Activated T-helper 1 cell treated with anti-CD3 and anti-CD28 coated beads, Interleukin-2, amount 50 U/mL, for 16 hours (primary cell): ENCODE measurements at places on chromosomes 7 and 10.

- DNase-seq: no peak
These were observed 1.4 kb downstream of the SND1 start for GRCh38 chr7:127653396-127653795.

DNA sequence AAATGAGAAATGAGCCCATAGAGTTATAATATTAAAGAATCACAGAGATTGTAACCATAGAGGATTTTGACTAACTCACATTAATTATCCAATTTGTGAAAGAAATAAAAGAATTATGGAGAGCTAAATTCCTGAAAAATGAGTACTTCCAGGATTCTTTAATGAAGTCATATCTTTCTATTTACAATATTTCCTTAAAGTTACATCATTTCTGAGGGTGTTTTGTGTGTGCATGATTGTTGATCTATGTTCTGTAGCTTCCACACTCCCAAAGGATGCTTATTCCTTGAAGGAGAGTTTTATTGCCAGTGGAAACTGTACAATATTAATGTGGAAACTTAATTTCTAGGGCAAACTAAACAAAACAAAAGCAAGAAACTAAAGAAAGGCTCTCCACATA, 299.6 kb downstream of the MDFIC start:
- DNase-seq: no peak

- no peak for DNase-seq
These were observed 86.5 kb downstream of the ARMH3 start for GRCh38 chr10:101969412-101969922.

- DNase-seq: no peak
These were observed 144.3 kb upstream of the KAT6B start for GRCh38 chr10:74681917-74682627.

DNA sequence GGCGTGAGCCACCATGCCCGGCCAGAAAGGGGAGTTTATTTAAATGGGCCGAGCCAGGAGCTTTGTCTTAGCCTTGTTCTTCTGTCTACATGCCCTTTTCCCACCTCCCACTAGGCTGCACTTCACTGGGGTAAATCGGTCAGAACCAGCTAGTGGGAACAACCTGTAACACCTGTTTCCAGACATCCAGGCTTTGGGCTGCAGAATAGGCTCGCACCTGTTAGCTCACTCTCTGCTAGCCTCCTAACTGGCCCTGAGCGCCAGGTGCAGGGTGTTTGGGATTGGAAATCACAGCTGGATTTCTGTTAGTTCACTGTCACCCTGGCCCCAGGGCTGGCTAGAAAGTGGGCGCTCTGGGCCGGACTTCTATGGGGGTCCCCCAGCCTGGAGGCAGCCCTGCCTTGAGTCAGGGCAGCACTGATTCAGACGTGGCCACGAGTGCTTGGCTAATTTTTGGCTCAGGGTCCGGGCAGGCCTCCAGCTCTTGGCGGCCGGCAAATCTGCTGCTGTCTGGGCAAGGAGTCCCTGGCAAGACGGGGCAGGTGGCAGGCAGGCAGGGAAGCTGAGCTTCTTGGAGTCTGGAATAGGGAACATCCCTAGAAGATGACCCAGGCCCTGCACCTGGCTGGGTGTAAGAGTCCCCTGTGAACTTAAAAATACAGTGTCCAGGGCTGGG, 48.6 kb downstream of the GTF2IRD1 start:
- no peak for DNase-seq

DNA sequence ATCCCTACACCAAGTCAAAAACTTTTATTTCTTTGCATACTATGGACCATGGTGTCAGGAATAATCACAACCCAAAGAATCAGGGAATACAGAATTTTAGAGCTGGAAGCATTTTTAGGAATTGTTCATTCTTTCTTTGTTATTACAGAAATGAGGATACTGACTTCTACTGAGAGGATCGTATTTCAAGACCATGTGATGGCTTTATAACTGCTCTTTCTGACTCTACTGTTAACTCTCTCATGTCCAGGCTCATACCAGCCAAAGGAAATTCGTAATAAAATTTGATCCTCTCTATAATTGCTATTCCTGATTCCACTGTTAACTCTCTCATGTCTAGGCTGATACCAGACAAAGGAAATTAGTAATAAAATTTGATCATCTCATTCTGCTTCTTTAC, 1050.9 kb upstream of the C7orf33 start:
- no peak for DNase-seq

GRCh38 chr10:92575961-92576360, 2.1 kb upstream of the IDE start:
- no peak for DNase-seq

GRCh38 chr10:13160934-13161856, at the start of gene MCM10:
MCM10 (plus strand) TSS chr10:13161558; CDS start chr10:13164203, 2,645 bp downstream.
- DNase-seq: peak; percentile 96

DNA sequence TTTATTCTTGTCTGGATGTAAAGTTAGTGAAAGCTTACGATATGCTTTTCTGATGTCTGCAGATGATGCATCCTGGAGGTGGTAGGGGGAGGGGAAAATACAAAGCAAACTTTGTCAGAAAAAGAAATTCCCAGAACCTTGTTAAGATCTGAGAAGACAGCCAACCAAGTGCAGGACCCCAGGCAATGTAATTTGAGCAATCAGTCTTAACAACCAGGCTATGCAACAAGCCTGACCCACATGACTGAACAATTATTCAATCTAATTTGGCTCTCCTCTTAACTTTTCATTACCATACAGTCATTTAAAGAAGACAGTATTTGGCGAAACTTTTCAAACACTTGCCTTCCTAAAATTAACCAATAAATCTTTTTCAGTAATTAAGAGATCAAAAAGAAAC, 74.5 kb downstream of the DNAJC1 start:
- DNase-seq: no peak

DNA sequence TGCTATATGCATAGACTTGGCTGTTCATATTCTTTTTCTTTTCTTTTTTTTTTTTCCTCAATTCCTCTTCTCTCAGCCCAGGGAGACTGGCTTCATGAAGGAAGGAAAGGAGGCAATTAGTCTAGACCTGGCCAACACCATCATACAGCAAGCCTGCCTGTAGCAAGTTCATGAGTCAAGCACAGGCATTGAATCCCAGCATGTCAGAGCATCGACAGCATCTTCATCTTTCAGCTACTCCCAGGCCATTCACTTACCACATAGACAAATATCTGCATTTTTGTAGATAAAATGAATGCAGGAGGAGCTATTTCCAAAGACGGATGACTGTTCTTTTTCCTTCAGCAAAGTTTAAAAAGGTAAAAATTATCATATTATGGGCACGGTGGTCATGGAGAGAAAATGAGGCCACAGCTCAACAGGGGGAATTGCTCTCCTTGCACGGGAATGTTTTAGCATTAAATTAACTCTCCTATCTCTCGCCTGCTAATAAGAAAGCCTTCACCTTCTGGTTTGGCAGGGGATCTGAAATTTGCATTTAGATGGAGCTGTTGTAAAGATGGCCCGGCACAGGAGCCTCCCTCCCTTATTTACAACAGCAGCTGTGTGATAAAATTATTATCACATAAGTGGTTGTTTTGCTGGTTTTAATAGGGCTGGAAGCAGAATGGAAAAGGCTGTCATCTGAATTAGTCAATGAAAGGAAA, 626.5 kb upstream of the AUTS2 start:
- no peak for DNase-seq

GRCh38 chr10:93369588-93370164, 112.5 kb downstream of the MYOF start:
- no peak for DNase-seq

GRCh38 chr7:142913051-142913450, 20.5 kb downstream of the TRPV5 start:
- no peak for DNase-seq

DNA sequence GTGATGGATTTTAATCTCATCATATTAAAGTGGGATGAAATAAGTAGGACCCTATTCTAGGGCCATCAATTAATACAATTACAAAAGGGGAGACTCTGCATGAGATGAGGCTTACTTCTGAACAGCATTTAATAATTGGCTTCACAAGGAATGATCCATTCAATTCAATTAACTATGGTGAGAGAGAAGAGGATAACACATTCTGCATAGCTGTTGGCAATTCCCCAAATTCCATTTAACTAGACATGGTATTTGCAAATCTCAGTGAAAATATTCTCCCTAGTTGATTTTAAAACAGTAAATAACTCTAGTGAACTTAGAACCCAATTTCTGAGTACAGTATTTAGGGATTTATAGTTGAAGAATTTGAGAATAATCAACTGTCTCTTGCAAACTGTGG, 145.3 kb downstream of the NOC3L start:
- no peak for DNase-seq

- DNase-seq: no peak
These were observed 103.6 kb downstream of the SH3PXD2A start for GRCh38 chr10:103751667-103752290.

DNA sequence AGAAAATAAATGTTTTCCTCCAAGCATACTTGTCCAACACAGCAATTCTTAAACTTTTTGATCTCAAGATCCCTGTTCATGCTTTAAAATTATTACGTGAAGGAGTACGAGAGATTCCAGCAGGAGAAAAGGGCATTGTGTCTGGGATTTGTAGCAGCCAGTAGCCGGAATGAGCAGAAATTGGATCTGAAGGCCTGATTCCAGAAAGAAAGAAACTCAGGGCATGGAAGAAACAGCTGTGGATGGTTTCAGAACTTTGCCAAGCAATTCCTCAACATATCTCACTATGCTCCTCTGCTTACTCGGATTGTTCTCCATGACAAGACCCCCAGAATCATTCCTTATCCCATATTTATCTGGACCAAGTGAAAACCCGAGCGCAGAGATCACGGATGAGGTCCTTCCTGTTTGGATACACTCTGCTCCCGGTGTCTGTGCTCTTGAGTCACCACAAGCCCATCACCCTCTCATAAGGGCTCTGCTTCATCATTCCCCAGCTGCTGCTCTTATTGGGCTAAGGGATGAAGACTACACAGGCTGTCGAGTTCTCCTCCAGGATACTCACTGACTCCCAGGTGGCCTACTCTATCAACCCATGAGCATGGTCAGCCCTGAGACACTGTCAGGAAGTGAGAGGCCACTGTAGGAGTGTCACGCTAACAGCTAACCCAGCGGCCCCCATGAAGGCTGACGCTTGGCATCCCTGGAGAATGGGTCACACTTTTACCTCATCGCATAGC, 121.0 kb upstream of the LANCL2 start:
- DNase-seq: no peak

- no peak for DNase-seq
These were observed 12.2 kb downstream of the PLXDC2 start for GRCh38 chr10:19828278-19829049.

DNA sequence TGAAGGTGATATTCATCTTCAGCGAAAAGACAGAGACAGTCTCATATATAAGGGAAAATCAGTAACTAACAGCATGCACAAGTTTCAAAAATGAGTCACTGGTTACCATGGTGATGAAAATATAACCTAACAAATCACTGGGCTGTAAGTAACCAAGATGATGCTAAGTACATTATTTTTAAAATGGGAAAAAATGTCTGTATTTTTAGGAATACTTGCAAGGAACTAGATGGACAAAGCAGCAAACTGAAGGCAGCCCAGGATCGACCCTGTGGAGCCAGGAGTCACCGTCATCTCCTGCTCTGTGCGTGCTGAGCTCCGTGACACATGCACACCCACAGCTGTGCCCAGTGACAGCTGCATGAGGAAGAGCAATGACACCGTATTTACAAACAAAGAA, 137.3 kb downstream of the ELMO1 start:
- DNase-seq: no peak

- DNase-seq: no peak
These were observed 129.8 kb downstream of the LSMEM1 start for GRCh38 chr7:112610636-112611035.

DNA sequence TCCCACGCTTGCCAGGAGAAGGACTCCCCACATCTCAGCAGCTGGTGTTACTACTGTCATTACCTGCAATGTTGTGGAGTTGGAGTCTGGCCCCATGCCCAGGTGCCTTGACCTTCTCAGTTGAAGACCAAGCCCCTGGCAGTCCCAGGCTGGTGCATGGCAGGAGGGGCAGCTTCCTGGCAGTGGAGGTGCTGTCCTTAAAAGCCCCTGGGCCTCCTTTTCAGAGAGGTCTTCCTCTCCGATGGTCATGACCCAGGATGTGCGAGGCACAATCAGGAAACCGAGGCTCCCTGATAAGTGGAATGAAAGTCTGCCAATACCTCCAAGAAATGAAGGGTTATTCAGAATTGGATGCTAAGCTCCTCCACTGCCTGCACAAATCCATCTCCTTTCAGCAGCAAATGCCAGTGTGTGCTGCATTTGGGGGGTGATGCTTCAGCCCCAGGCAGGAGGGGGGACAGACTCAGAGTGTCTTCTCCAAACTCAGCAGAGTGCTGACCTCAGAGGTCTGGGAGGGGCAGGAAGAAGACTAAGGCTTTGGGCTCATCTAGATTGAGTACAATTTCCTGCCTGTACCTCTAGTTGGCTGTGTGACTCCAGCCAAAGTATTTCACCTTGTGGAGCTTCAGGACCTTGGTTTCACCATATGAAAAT, 97.0 kb upstream of the DDC start:
- no peak for DNase-seq

DNA sequence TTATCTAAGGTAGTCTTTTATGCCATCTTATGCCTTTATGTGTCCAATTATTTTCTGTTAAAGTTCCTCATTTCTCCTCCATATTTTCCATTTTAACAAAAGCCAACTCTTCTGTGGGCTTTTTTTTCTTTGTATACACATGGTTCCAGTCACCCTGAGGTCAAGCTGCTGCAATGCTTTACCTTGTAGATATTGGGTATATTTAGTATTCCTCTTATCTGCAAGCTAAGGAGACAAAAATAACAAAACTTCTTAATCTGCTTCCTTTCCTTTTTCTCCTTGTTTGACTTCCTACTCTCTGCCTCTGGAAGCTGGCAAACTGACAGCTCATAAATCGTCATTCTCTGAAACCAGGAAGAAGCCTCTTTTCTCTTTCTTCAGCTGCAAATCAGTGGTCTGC, 885.0 kb upstream of the LRRN3 start:
- DNase-seq: no peak

GRCh38 chr7:157493776-157494175, 157.0 kb downstream of the DNAJB6 start:
- no peak for DNase-seq

DNA sequence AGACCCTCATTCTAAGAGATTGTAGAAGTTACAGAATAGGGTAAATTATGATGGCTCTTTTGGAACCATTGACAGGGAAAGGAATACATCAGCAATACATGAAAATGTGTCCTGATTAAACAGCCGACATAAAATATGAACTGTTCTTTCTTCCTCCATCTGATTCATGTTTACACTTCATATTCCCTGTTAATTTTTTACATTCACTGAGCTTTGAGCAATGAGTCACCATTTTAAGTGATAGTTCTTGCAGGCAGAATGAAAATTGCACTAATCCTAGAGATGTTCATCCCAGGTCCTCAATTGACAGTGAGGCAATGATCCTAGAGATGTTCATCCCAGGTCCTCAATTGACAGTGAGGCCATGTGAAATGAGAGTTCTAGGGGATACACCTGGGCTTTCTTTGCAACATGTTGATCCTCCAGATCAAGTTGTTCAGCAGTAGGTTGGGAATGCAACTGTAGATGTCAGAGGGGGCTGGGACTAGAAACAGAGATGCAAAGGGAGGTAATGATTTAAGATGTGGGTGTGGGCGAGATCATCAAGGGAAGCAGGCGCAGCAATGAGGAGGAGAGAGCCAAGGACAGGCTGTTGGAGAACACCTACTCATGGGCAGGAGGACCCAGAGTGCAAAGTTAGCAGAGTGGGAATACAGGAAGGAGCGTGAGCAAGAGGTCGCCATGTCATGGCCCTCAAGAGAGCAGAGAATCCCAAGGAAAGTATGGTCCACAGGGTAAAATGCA, 138.7 kb downstream of the ZNF365 start:
- DNase-seq: no peak

- no peak for DNase-seq
These were observed 44.1 kb upstream of the CDK6 start for GRCh38 chr7:92880212-92881090.
